ENCODE measurements at places on chromosomes 5 and 9.

- no peak for DNase-seq
These were observed 126.3 kb upstream of the IRX4 start for GRCh38 chr5:2008851-2009629.

DNA sequence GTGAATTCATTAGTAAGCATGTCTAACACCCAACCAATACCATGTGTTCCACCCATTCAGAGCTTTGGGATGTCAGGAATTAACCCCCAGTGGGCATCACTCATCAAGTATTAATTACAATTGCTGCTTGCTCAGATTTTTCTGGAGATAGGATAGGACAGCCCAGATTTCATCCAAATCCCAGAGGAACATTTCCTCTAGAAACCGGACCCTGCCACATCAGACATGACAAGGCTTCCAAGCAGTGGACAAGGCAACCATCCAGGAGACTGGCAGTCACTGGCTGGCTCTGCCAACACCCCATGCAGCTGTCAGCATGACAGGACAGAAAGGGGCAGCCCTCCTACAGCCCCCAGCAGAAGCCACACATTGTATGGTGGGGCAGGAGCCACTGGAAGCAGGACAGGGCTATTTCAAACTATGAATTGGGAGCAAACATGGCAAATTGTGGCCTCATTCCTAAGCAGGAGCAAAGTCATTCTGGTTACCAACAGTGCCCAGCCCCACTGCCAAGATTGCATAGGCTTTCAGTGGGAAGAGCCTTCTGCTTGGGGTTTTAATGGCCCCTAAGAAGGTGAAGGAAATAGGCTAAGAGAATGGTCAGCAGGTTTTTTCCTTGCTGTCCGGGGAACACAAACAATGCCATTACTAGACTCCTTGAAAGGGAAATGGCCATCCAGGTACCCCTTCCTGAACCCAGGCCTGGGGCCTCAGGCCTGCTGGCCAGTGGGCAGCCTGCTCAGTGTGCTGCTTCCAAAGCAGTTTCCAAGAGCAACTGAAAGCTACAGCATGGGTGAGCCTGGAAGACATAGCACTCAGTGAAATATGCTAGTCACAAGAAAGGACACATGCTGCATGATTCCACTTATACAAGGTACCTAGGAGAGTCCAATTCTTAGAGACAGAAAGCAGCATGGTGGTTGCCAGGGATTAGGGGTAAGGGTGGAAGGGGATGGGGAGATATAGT is 294.7 kb upstream of the SLC30A5 start:
- DNase-seq: peak; percentile 5

- DNase-seq: no peak
These were observed 88.5 kb upstream of the SLC27A6 start for GRCh38 chr5:128876569-128877382.

GRCh38 chr9:107894572-107895261 is 405.1 kb upstream of the KLF4 start:
- DNase-seq: no peak

DNA sequence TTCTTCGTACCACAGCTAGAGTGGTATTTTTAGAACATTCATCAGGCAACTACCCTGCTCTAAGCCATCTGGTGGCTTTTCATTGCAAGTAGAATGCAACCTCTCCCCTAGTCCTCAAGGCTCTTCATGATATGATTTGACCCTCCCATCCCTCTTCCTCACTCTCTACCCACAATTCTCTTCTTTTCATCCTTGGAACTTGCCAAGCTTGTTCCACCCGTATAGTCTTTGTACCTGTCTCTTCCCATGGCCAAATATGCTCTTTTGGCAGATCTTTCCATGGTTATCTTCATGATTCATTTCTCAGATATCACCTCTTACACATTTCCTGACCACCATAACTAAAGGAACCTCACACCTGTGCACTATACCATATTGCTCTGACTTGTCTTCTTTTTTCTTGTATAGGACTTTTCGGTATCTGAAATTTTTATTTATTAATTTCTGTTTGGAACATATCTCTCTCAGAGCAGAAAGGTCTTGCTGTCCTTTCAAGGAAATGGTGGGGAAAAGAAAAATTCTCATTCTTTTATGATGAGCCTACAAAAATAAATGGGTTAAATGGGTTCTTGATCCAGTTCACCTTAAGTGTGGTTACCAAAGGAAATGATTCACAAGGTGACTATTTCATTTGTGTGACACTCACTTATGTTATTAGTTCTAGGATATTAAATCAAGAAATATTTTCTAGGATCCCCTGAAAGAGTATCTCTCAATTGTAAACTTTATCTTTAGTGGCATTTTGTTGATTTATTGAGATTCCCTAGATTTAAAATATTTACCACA is 3.7 kb upstream of the CD274 start:
- no peak for DNase-seq
